Stimulated activated CD8-positive, alpha-beta memory T cell treated with anti-CD3 and anti-CD28 coated beads, Interleukin-2, amount 100 ng/mL, for 1 hour (primary cell): ENCODE measurements at places on chromosomes 2 and 18.

DNA sequence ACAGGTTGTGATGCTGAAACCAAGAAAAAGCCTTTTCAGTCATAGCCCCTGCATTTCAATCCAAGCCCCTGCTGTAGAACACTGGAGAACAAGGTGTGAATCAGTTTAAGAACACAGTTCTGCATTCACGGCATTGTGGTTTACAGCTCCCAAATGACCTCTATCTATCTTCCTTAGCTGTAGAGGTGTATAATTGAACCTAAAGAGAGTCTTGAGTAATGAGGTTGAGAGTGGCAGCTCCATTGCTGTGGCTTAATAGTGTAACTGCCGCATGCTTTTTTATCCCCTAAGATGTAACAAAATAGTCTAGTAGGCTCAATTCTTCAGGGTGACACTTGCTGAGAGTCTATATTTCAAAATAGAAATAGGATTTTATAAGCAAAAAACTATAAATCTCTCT lies 121.3 kb upstream of the EPHA4 start:
- no peak for DNase-seq

- DNase-seq, result no peak
These were observed 239.1 kb downstream of the AGPS start for GRCh38 chr2:177631680-177632079.

- DNase-seq, result no peak
These were observed 74.9 kb upstream of the KLF7 start for GRCh38 chr2:207240649-207241048.

DNA sequence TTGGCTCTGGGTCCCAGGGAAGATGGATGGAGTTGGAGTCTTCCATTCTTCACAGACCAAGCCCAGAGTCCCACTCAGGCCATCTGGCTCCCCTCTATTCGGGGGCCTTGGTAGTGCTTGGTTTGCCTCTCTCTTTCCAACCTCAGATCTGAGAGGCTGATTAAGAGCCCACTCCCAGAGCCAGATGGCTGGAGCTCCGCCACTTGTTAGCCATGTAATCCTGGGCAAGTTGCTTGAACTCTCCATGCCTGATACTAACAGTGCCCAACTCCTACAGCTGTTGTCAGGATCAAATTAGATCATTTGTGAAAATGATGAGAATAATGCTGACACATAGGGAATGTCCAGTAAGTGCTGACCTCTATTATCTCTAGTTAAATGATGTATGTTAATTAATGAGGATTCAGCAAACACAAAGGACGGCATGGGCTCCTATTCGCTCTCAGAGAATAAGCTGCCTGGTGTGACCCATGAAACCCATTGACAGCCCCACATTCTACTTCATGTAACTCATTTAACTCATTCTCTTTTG lies 46.6 kb upstream of the SLC14A1 start:
- DNase-seq, result no peak

DNA sequence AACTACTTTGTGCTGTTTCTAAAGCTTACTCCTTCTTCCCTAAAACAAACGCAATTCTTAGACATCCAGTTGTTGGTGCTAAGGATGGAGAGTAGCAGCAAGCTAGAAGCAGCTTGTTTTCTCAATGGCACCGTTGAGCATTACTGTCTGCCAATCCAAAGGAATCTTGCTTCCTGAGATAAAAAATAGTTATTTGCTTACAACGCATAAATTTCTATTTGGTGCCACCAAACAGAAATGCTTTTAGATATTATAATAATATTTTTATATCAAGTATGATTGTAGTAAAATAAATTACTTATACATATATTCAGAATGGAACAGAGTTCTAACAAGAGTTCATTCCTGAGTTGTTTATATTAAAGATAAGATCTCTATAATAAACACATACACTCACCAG lies 434.7 kb downstream of the CPS1 start:
- DNase-seq, result no peak

DNA sequence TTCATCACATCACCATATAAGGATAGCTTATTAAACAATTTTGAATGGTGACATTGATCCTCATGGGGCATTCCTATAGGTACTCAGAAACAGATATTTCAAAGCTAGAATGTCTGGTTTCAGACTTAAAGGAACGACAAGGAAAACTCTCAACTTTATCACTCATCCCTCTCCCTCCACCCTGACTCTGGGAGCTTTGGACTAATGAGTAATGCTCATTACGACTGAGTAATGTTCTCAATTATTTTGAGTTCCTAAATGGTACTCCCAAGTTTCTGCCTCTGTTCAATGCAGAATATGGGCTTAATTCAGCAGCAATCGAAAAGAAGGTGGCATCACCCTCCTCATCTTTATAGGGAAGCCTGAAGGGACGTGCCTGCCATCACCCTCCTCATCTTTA lies 43.4 kb downstream of the RFX8 start:
- no peak for DNase-seq

GRCh38 chr18:56377231-56377630 lies 261.2 kb downstream of the TXNL1 start:
- no peak for DNase-seq

DNA sequence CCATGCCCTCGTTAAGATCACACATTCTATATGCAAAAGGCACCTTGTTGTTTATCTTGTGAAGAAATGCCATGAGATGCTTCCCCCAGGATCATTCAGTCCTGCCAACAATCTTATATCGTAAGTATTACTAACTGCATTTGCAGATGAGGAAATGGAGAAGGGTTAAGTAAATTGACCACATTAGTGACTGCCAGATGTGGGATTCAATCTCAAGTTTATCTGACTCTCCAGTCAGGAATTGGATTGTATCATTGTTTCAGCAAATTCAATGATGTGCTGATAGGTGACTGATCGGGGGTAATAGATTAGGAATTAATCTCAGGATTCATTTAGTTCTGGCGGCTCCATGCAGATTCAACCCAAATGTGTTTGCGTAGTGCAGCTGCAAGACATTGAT lies 106.2 kb downstream of the CNTNAP5 start:
- DNase-seq, result no peak

- no peak for DNase-seq
These were observed 33.4 kb upstream of the SKOR2 start for GRCh38 chr18:47284721-47285395.
